NCI-H1048 (cell line): ENCODE measurements at places on chromosomes 2 and 18.
A peak's percentile ranks its signal among the peaks of the same experiment; 100 is the strongest.

GRCh38 chr2:21939967-21940366 lies 816.2 kb downstream of the TDRD15 start:
- no peak for DNase-seq

DNA sequence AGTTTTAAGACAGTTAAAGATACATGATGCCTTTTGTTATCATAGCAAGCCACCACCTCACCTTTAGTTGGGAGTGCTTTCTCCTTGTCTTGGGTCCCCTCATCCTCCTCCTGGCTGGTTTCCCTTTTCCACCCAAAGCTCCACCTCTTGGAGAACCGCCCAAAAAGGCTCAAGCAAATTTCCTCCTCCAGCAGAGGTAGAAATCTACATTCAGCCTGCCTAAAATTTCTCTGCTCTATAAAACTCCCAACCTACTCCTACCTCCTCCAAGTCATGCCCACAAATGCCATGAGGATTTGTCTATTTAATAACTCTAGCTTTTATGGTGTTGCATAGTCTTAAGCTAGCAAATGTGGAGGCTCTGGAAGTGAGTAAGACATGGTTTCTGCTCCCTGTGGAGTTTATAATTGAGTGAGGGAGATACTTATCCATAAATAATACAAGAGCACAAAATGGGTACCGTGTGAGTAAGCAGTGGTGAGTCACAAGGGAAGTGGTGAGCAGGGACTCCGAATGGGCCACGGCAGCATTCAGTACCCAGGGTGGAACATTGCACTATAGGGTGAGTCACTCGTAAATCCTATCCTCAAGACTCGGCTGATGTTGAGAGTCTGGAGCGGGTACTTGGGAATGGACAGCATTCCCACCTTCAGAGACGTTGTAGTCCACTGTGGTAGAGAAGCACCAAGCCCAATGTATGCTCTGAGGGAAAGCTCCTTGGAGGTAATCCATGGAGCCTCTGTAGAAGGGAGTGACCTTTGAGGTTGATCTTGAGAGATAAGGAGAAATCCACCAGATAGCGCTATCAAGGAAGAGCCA lies 146.3 kb downstream of the RTN4 start:
- DNase-seq = no peak

DNA sequence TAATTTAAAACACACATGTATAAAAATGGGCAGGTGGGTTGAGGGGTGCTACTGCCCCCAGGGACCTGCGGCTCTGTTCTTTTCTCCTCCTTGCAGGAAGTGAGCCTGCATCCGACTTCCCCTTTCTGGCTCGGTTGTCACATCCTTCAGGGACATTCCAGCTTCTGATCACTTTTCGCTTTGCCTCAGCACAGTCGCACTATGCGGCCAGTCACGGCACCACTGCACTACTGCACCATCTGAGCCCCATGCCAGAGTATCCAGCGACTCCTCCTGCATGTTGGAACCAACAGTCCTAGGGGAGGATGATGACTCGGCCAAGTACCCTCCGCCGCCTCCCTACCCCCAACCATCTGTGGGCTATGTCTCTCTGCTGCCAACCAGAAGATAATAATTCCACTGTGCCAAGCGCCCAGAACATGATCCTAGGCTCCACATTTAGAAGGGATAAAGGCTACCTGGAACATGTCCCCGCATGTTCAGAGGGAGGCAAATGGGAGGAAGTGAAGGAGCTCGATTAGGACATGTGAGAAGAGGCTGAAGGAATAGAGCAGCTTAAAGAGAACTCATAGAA lies 17.6 kb downstream of the CDC42EP3 start:
- DNase-seq = no peak

- DNase-seq = no peak
Observed at GRCh38 chr18:45802814-45803492, 22.5 kb upstream of the SIGLEC15 start.

- DNase-seq = no peak
Observed at GRCh38 chr18:56224669-56225561, 413.5 kb downstream of the TXNL1 start.

- DNase-seq = no peak
Observed at GRCh38 chr2:189267925-189268579, 88.5 kb upstream of the COL5A2 start.

DNA sequence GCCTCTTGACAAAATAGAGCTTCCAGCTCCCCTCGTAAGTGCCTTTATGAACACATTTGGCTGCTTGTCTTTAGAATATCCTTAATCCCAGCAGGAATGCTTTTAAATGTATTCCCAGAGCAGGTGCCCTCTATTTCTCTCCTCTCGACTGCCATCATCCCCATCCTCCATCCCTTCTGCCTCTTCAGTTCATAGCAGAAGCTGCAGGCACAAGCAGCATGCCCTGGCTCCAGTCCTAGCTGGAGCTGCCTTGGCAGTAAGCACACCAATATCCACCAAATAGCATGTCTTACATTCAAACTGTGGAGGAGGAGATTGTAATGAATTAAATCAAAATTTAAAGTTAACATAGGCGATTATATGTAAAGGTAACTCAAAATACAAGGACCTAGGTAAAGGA lies 891.3 kb upstream of the SLC39A10 start:
- DNase-seq = no peak

- DNase-seq = no peak
Observed at GRCh38 chr2:12199491-12200211, 453.2 kb downstream of the LPIN1 start.

GRCh38 chr2:139228276-139228675 lies 448.1 kb upstream of the NXPH2 start:
- DNase-seq = no peak

DNA sequence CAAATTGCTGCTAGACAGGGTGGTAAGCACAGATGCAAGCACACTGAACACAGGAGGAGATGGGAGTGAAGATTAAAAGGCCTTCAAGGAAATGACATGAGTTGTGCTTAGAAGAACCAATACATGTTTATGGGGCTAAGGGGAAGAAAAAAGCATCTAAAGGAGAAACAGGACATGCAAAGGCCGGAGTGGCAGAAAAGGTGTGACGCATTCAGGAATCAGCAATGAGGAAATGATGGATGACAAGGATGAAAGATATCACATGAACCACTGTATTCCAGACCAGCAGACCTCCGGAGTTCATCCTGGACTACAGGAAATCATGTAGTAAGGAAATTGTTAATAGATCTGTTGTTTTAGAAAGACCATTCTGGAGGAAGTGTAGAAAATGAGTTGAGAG lies 42.8 kb downstream of the PPP4R1 start:
- DNase-seq = no peak

- DNase-seq = no peak
Observed at GRCh38 chr18:31203096-31203793, 40.6 kb upstream of the DSC1 start.

- DNase-seq = no peak
Observed at GRCh38 chr2:9775999-9776712, 67.1 kb upstream of the TAF1B start.

GRCh38 chr18:26549263-26550094 lies 1.1 kb upstream of the KCTD1 start:
- DNase-seq = peak; percentile 74

DNA sequence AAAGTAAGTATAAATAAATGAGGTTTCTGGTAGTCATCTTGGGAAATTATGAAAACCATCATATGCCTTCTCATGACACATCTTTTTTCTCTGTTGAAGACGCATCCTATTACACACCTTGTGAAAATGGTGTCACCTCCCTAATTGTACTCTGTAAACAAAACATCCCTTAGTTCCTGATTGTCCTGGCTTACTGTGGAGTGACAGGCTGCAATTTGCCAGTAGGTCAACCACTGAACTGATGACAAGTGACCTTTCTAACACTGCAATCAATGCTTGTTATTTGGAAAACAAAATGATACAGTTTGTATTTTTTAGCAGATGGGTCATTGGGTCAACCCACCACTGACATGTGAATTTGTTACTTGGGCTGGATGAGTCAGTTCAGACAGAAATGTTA lies 219.5 kb downstream of the PTPRM start:
- DNase-seq = no peak

GRCh38 chr2:231482806-231483391 lies 18.6 kb upstream of the NCL start:
- peak; percentile 18 for DNase-seq

GRCh38 chr2:54551123-54551756 lies 95.1 kb downstream of the SPTBN1 start:
- no peak for DNase-seq

DNA sequence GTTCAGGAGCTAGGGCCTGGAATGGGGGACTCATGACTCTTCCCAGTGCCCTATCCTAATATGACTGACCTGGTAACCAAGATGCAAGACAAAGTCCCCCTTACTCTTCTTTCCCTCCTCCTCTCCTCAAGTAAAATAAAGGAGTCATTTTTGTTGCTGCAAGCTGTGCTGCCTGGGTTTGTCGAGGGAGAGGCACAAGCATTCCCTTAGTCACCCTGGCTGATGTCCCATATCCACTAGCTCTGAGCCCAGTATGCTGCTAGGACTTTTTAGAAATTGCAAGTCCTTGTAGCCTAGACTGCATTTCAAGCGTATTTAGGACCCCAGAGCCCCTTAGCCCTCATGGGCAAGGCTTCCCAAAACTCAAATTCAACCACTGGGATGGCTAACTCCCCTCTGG lies 338.5 kb upstream of the SETBP1 start:
- no peak for DNase-seq

DNA sequence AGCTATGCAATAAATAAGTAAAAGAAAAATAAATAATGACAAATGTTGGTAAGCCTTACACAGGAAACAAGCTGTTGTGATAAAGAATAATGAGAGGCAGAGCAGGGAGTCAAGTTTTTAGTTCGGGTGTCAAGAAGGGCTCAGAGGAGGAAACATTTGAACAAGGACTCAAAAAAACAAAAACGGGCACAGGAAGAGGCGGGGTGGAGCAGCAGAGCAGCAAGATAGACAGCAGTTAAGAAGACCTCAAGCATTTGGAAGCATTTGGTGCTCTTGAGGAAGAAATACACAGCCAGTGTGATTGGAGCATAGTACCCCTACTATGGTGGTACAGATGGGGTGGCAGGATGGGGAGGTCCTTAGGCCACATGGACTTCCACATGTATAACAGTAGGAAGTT lies 2.8 kb downstream of the TMEM169 start:
- no peak for DNase-seq
